ENCODE measurements at places on chromosomes 11 and 22.

DNA sequence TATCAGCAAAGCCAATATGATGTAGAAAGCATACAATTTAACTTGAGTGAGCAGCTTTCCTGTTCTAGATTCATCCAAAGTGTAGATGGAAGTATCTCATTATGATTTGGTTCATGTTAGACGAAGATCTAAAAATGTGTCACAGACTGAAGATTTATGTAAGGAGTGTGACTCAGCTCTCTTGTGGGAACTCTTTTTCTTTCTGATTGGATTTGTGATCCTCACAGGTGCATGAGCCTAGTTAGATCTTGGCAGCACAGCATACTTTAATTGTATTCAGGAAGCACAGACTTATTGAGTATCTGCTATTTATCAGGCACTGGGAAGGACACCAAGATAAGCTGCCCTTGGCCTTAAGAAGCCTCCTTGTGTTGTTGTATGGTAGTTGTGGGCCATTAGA lies 147.1 kb downstream of the C11orf91 start:
- DNase-seq, result no peak

GRCh38 chr11:99952816-99953215 lies 734.3 kb upstream of the ARHGAP42 start:
- no peak for DNase-seq

GRCh38 chr11:9802291-9802861 lies 138.5 kb downstream of the SWAP70 start:
- no peak for DNase-seq

DNA sequence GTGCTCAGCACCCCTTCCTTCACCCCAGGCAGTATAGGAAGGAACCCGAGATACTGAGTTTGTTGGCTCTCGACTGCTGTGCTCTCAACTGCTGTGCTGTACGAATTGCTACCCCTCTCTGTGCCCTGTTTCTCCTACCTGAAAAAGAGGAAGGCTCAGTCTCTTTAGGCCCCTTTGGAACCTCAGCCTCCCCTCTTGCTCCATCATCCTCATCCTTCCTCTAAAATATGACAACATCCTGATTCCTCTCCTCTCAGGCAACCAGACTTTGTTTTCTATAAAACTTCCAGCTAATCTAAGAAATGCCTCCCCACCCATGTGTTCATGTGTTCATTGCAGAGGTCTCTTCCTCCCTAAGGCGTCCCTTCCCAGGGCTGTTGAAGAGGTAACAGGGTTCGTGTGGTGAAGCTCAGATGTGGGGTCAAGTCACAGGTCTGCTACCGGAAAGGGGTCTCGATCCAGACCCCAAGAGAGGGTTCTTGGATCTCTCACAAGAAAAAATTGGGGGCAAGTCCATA lies 35.5 kb upstream of the CD82 start:
- DNase-seq, result peak; percentile 19

DNA sequence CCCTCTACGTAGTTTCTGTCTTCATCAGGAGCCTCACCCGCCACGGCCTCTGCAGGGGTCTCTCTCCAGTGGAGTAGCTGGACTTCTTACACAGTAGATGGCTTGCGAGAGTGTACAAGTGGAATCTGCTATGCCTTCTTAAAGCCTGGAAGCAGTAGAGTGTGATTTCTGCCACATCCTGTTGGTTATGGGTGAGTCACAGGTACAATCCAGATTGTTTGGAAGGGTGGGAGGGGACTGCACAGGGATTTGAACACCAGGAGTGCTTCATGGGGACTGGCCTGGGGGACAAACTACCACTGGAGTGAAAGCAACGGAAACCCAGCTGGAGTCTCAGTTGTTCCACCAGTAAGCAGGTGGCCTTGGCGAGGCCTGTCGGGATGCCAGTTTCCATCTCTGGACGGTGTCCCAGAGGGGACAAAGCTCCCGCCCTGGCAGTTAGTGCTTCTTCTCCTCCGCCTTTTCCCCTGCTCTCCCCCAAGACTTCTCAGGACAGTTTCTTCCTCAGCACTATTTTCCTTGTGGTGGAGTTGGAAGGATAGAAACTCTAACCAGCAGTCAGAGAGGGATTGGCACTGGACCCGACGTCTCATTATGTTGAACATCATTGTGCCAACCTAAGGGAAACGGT lies 85.0 kb upstream of the RCN1 start:
- DNase-seq, result no peak

GRCh38 chr11:68302670-68303069 lies 9.7 kb upstream of the LRP5 start:
- DNase-seq, result no peak

DNA sequence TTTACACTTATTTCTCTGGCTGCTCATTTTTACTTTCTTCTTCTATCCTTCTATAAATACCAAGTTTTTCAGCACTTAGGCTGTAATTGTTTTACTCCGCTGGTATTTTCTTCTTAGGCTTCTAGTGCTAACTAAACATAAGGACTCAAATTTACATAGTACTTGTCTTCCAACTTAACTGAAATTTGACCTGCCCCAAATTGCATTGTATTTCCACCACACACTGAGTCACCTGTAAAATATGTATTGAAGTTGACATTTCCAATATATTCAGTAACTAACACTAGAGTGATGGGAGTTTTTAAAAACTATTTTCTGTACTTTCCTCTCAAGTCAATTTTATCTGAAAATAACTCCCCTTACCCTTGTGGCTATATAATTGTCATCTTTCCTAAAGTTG lies 1794.1 kb upstream of the RAG2 start:
- no peak for DNase-seq

DNA sequence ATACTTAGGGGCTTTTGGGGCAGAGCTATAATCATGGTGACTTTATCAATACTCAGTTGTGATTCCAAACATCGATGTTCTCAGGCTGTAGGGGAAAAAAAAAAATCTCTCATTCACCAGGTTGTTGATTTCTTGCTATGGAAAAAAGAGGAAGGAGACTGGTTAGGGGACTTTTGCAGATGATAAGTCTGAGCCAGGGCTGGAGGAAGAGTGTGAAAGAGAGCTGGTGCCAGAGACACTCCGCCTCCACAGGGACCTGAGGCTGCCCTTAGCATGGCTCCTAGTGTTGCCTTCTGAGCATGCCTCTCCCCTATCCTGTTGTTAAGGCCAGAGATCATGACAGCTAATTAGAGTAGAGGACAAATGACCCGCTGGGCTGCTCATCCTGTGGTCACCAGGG lies 16.9 kb downstream of the UPB1 start:
- DNase-seq, result peak; percentile 77
